ENCODE measurements at places on chromosomes 11 and 22. TPM values are rescaled to one million over a fixed set of nuclear protein-coding genes. Genes with fewer than 3 reads are reported as not detected.
A peak's percentile ranks its signal among the peaks of the same experiment; 100 is the strongest.

GRAP2 gene
- total RNA-seq = 1.8 TPM

GRCh38 chr22:39435616-39436015, 21.2 kb upstream of the MGAT3 start:
- no peaks in the 10 kb centered on the region for H3K36me3 ChIP-seq
- no peak overlapping the region for H3K4me3 ChIP-seq
- peaks cover 24% of the 10 kb centered on the region for H3K27me3 ChIP-seq
- H3K27ac ChIP-seq = no peak overlapping the region

GRCh38 chr11:115843111-115843510, 338.9 kb upstream of the CADM1 start:
- no peak for DNase-seq
- no peaks in the 10 kb centered on the region for H3K27me3 ChIP-seq
- H3K27ac ChIP-seq = no peak overlapping the region
- no peak overlapping the region for H3K4me3 ChIP-seq
- no peaks in the 10 kb centered on the region for H3K36me3 ChIP-seq

- no peak for DNase-seq
- H3K27ac ChIP-seq = no peak overlapping the region
- no peaks in the 10 kb centered on the region for H3K27me3 ChIP-seq
- no peak overlapping the region for H3K4me3 ChIP-seq
- no peaks in the 10 kb centered on the region for H3K4me1 ChIP-seq
- H3K36me3 ChIP-seq = no peaks in the 10 kb centered on the region
Measured at GRCh38 chr11:37560346-37560745, 962.3 kb upstream of the RAG2 start.

GRCh38 chr11:115418626-115419025, 85.6 kb downstream of the CADM1 start:
- no peaks in the 10 kb centered on the region for H3K4me1 ChIP-seq
- H3K27me3 ChIP-seq = no peaks in the 10 kb centered on the region
- H3K4me3 ChIP-seq = no peak overlapping the region
- no peaks in the 10 kb centered on the region for H3K36me3 ChIP-seq
- no peak for DNase-seq
- no peak overlapping the region for H3K27ac ChIP-seq

DNA sequence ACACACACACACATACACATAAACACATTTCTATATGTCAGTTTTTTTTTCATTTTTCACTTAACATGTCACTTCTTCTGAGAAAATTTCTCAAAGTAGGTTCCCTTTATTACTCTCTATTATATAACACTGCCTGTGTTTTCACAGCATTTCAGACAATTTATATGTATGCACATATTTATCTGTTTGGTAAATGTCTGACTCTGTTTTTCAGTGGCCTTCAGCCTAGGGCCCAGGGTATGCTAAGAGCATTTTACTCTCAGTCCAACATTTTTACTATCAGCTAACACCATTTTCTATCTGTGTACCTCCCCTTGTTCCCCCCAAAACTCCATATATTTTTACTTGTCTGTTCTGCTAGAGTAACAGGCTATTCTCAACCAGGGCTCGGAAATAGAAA, 92.3 kb downstream of the ANO3 start:
- H3K27me3 ChIP-seq = no peaks in the 10 kb centered on the region
- no peak overlapping the region for H3K4me3 ChIP-seq
- H3K27ac ChIP-seq = no peak overlapping the region
- no peak for DNase-seq
- no peaks in the 10 kb centered on the region for H3K4me1 ChIP-seq
- H3K36me3 ChIP-seq = no peaks in the 10 kb centered on the region

P2RY6 gene
- total RNA-seq = 2.5 TPM

DNA sequence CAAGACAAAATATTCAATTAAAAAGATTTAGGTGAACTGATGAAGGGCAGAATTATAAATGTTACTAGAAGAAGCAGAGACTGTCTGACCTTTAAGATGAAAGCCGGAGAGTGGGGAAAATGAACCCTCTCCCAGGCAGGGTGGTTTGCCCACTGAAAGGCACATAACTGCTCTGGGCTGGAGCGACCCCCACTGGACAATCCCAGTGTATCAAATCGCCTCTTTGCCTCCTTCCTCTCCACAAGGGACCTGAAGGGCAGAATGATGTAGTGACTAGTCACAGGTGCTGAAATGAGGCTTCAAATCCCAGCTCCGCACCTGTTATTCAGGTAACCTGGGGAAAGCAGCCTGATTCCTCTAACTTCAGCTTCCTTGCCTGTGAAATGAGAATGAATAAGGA, 69.0 kb downstream of the EFCAB6 start:
- H3K4me1 ChIP-seq = peaks cover 11% of the 10 kb centered on the region
- H3K4me3 ChIP-seq = no peak overlapping the region
- H3K36me3 ChIP-seq = no peaks in the 10 kb centered on the region
- H3K27ac ChIP-seq = no peak overlapping the region

DNA sequence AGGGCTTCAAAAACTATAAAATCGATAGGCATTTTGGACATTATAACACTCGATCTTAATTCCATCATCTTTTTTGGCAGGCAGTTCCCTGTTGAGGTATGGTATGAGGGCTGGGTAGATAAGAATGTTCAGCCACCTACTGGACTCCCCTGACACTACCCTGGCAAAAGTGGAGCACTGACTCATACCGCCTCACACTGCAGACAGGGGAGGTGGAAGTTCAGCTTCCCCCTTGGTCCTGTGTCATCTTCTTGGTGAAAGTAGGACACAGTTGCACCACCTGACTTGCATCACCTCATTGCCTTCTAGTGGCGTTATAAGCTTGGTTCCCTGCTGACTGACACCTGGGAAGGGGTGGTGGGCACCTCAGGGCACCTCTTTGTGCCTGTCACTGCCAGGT, 30.4 kb downstream of the PAAF1 start:
- no peaks in the 10 kb centered on the region for H3K36me3 ChIP-seq
- no peak overlapping the region for H3K4me3 ChIP-seq
- no peak overlapping the region for H3K27ac ChIP-seq
- no peak for DNase-seq
- H3K4me1 ChIP-seq = no peaks in the 10 kb centered on the region

GRCh38 chr11:77813256-77813655, 7.3 kb downstream of the RSF1 start:
- H3K4me3 ChIP-seq = no peak overlapping the region
- DNase-seq = no peak
- H3K27ac ChIP-seq = no peak overlapping the region
- no peaks in the 10 kb centered on the region for H3K27me3 ChIP-seq

- no peak for DNase-seq
- H3K4me3 ChIP-seq = no peak overlapping the region
- H3K36me3 ChIP-seq = no peaks in the 10 kb centered on the region
- no peaks in the 10 kb centered on the region for H3K27me3 ChIP-seq
Measured at GRCh38 chr11:113670149-113670830, 35.8 kb downstream of the TMPRSS5 start.

- peak overlapping the region; percentile 91 for H3K27ac ChIP-seq
- H3K4me1 ChIP-seq = no peaks in the 10 kb centered on the region
- no peaks in the 10 kb centered on the region for H3K27me3 ChIP-seq
- H3K4me3 ChIP-seq = peak overlapping the region; percentile 81
- DNase-seq = no peak
Measured at GRCh38 chr22:21666786-21667185, 974 bp downstream of the PPIL2 start.

DNA sequence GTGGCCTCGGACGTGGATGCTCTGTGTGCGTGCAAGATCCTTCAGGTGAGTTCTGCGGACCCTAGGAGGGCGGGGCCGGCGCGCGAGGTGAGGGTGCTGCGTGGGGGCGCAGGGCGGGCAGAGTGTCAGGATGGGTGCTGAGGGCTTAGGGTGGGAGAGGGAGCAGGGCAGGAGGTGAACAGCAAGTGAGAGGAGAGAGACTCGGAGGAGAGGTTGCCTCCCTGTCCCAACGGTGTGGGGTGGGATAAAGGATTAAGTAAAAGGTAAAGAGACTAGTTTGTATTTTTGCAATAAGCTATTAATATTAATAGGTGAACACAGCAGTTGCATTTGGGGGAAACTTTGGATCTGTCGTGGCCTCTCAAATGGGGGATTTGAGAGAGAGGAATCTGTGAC, 451 bp downstream of the CDC45 start:
- H3K36me3 ChIP-seq = no peaks in the 10 kb centered on the region
- no peak overlapping the region for H3K27ac ChIP-seq
